ENCODE measurements at places on chromosomes 7 and 10. TPM values are rescaled to one million over a fixed set of nuclear protein-coding genes. Genes with fewer than 3 reads are reported as not detected.

DNA sequence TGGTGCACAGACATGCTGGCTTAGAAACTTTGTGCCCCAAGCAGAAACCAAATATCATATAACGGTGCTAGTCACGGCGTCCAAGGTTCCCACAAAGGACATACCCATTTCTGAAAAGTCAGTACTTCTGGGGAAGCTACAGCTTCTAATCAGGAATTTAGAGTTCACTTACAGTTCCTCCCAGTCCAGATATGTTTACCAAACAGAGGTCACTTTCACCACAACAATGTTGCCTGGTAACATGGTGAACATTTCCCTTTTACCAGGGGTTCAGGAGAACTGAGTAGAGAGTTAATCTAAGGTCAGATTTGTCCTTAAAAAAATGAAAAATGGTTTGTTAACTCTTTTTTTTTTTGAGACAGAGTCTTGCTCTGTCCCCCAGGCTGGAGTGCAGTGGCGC is 265.9 kb upstream of the MKLN1 start:
- no peak for DNase-seq

DNA sequence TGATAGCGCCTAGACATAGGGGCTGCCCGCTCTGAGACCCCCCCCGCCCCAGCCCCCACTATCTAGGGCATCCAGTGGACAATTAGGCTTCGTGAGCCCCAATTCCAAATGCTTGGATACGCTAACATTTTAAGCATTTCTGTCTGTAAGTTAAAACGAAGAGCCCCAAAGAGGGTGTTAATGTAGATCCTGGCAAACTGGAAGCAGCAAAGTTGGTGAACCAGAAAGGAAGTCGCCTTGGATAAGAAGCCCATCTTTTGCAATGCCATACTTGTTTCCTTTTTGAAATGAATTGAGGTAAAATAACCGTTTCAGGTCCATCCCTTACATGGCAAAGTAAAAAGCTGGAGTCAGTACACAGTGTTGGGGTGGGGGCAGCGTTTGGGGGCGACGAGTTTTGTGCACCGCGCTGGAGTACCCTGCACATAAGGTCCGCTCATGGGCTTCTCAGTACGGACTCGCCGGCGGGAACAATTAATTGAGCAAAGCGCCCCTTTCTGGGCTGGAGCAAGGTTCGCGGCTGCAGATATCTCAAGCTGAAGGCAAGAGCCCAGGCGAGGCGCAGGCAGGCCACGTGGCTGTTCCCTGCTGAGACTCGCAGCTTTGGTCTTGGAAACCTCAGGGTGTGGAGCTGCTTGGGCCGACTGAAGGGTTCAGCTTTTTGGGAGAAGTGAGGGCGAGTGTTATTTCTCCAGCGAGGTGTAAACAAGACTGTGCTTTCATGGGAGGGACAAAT is 1.4 kb upstream of the TWIST1 start:
- peak; percentile 60 for DNase-seq

- no peak for DNase-seq
Measured at GRCh38 chr10:44300666-44301649, 83.9 kb downstream of the CXCL12 start.

- DNase-seq, result no peak
Measured at GRCh38 chr10:110471566-110472139, 26.1 kb upstream of the DUSP5 start.

GRCh38 chr7:81704595-81704994 is 65.3 kb downstream of the HGF start:
- no peak for DNase-seq

DNA sequence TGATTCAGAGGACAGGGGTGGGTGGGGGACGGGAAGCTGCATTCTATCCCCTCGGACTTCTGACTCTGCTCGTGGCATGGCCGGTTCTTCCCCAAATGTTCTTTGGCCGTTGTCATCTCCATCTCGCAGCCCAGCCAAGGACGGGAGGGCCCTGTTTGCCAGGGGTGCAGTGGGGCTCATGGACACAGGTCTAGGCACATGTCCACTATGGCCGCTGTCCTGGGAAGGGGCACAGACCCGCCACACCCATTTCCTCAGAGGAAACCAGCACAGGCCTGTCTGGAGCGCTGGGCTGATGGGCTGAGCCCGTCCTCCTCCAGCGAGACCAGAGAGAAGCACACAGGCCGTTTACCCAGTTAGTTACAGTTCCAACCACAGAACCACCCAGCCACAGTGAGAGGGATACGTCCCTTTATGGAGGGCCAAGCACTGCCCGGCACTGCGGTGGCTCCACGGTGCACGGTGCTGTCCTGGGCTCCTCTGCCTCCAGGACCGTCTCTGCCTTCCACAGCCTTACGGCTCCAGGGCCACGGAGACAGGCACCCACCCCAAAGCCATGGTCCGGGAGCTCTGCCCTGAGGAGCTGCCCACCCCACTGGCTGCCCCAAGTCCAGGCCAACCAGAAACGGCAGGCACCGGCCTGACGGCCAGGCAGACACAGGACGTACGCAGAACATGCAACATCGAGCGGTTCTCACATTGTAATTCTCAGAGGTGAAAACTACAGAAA is 20.2 kb downstream of the DPYSL4 start:
- peak; percentile 9 for DNase-seq

DNA sequence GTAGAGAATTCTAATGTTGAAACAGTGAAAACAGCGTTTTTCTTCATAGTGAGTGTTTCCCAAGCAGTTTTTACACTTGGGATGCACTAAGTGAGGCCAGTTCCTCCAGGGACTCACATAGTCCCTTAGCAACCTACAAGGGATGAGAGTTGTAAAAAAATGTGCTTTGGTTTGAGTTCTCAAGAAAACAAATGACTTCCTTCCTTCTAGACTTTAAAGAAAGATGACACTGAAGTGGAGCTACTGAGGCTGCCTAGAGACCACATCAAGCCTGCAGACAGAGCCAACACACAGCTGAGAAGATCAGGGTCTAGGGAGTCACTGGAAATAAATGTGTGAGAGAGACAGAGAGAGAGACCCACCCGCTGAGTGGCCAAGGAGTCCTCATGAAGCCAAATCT is 264.4 kb downstream of the TNS3 start:
- no peak for DNase-seq

DNA sequence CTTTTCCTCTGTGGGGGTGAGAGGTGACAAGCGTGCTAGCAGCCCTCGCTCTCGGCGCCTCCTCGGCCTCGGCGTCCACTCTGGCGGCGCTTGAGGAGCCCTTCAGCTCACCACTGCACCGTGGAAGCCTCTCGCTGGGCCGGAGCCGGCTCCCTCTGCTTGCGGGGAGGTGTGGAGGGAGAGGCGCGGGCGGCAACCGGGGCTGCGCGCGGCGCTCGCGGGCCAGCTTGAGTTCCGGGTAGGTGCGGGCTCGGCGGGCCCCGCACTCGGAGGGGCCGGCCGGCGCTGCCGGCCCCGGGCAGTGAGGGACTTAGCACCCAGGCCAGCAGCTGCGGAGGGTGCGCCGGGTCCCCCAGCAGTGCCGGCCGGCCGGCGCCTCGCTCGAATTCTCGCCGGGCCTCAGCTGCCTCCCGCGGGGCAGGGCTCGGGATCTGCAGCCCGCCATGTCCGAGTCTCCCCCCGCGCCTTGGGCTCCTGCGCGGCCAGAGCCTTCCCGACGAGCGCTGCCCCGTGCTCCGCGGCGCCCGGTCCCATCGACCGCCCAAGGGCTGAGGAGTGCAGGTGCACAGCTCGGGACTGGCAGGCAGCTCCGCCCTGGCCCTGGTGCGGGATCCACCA is 352.8 kb upstream of the PODXL start:
- DNase-seq, result peak; percentile 59

DNA sequence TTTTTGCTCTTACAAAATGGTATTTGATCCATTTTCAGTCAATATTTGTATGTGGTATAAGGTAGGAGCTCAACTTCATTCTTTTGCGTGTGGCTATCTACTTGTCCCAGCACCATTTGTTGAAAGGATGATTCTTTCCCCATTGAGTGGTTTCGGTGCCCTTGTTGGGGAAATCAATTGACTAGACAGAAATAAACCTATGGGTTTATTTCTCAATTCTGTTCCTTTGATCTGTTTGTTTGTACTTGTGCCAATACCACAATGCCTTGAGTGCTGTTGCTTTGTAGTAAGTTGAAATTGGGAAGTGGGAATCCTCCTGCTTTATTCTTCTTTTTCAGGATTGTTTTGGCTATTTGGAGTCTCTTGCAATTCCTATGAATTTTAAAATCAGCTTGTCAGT is 41.0 kb downstream of the SNX10 start:
- no peak for DNase-seq

DNA sequence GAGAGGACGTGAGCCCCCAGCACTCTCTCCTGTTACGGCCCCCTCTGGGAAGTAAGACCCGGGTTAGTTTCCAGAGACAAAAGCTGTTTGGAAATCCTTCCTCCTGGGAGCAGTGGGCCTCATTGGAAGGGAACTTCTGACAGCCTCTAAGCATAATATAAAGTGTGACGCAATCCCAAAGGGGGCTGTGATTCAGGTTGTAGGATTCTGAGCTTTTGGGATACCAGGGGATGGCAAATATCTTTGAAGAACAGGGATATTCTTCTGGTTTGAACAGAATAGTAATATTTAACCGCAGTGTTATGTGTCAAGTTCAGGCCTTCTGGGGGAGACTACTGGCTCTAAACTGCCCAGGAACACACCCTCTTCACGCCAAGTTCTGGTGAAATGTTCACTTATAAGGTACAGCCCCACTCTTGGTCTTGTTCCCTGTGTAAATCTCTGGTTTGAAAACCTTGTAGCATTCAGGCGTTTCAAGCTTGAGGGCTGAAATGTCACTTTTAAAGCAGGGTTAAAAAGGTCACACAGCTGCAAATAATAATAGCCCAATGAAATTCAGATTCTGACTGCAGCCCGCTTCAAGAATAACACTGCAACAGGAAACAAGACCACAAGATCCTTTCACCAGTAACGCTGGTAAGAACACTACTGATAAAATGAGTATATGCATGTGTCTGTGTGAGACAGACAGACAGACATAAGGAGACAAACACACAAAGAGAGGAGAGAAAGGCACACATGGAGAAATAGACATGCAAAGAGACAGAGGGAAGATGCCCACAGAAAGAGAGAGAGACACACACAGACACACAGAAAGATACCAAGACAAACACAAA is 69.0 kb downstream of the CREB5 start:
- DNase-seq, result no peak

- no peak for DNase-seq
Measured at GRCh38 chr10:71078454-71079145, 133.8 kb upstream of the UNC5B start.

The ZPBP gene
- total RNA-seq, result not detected

The CPN1 gene
- total RNA-seq, result not detected

The SORCS1 gene
- total RNA-seq, result 3.0 TPM

The IDI2 gene
- not detected for total RNA-seq

The C1QL3 gene
- 0.20 TPM for total RNA-seq

The SAMD9L gene
- 6.7 TPM for total RNA-seq

Measured in right cardiac atrium (tissue), 5 donors.